ENCODE measurements at places on chromosomes 7 and 10.

GRCh38 chr10:77111611-77112550 is 525.7 kb downstream of the KCNMA1 start:
- no peak for DNase-seq

GRCh38 chr7:156680281-156680680 is 39.7 kb downstream of the RNF32 start:
- DNase-seq, result no peak

DNA sequence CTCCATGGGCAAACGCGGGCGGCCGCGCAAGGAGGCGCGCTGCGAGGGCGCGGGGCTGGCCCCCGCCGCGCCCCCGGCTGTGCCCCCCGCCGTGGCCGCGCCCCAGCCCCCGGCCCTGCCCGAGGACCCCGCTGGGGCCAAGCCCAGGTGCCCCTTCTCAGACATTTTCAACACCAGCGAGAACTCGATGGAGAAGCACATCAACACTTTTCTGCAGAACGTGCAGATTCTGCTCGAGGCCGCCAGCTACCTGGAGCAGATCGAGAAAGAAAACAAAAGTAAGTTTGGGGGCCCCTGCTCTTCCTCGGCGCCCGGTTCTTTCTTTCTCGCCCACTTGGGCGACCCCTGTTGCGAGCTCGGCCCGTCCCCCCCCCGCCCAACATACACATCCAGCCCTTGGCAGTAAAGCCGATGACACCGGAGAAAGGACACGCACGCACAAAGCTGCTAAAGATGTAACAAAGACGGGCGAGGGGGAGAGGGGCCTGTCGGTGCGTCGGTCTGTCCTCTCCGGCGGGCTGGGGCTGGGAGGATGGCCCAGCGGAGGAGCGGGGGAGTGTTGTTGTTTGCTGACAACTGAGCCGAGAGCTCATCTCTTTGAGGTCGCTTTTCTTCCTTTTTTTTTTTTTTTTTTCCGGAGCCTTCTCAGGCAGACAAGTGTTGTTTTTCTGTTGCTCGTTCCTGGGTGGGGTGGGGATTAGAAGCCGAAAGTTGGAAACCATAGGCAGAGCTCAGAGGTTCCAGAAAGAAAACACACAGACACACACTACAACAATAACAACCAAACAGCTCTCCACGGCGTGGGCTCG is 604 bp downstream of the MXI1 start:
- DNase-seq, result no peak

- no peak for DNase-seq
Observed at GRCh38 chr10:22222236-22223190, 4.7 kb upstream of the EBLN1 start.

Data from putamen (tissue), 1 donor.